Fibroblast of the aortic adventitia (primary cell): ENCODE measurements at places on chromosomes 1 and 21.

DNA sequence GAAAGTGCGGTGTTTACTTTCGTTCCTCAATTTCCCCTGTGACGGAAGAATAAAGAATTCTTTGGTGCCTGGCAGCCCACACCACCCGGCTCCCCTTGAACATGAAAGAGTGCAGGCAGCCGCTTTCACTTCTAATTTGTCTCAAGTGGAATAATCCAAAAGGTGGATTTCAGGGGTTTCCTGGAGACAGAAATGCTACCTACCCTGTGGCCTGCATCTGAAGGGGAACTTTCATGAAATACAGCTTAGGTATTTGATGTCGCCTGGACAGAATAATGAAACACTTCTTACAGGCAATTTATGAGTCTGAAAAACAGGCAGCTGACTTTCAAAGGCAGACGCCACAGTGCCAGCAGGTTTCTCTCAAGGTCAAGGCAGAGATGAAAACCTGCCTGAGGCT is 169.5 kb upstream of the USP24 start:
- no peak for DNase-seq

GRCh38 chr1:182259229-182259872 is 132.2 kb downstream of the GLUL start:
- peak; percentile 6 for DNase-seq

GRCh38 chr1:244336232-244336899 is 115.3 kb downstream of the ADSS2 start:
- no peak for DNase-seq

DNA sequence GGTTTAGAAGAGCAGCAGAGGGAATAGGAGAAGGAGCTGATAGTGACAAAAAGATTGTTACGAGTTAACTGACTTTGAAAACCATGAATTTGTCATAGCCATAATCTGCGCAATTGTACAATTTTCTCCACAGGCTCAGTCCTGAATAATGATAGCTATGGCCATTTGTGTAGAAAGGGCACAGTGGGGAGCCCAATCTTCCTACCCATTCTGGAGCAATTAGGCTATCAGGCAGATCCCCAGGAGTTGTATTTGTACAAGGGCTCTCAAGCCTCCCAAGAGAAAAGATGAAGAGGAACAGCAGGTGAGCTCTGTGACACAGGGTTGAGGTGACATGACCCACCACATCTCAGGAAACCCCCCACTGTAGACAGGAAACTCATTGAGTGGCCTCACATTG is 42.1 kb upstream of the SAMD13 start:
- DNase-seq: no peak

DNA sequence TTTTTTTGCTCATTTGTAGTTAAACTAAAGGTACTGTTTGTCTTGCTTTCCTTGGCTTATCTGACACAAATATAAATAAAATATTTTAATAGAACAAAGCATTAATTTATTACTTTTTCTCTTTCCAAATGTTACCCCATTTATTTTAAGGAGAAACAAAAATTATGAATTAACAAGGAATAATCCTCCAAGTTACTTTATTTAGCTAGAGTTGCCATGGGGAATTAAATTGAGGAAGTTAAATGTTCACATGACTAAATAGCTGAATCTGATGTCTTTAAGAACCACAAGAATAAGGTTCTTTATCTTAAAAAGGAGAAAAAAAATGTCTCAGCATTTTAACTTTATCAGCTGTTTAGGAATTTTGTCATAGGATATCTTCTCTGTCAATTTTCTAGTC is 12.3 kb downstream of the ATG4C start:
- no peak for DNase-seq

DNA sequence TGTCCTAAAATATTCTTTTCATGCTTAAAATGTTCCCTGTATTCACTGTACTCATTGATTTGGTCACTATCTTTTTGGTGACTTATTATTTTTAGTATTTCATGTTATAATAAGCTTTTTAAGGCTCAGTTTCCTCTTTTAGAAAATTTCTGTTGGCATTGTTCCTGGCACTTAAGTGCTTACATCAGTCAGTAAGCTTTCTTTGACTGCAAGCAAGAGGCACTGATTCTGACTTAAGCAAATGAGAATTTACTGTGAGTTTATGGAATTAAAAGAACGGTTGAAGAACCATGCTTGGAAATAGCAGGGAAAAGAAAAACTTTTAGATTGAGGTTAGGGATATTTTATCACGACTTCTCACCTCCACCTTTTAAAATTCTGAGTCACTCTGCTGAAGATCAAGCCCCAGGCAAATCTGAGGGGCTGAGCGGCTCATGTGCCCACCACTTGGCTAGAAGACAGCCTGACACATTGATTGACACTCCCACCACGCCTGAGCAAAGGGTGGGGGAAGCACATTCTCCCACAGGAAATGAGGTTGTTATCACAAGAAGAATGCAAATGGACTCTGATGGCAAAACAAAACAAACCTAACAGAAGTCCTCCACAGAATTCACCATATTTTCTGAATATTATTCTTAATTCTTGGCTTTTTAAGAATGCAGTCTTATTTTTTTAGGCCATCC is 102.8 kb downstream of the KCTD3 start:
- no peak for DNase-seq

- DNase-seq: peak; percentile 8
Observed at GRCh38 chr1:38139738-38140487, 93.3 kb upstream of the POU3F1 start.

- DNase-seq: no peak
Observed at GRCh38 chr21:45255381-45256020, 32.2 kb downstream of the POFUT2 start.

DNA sequence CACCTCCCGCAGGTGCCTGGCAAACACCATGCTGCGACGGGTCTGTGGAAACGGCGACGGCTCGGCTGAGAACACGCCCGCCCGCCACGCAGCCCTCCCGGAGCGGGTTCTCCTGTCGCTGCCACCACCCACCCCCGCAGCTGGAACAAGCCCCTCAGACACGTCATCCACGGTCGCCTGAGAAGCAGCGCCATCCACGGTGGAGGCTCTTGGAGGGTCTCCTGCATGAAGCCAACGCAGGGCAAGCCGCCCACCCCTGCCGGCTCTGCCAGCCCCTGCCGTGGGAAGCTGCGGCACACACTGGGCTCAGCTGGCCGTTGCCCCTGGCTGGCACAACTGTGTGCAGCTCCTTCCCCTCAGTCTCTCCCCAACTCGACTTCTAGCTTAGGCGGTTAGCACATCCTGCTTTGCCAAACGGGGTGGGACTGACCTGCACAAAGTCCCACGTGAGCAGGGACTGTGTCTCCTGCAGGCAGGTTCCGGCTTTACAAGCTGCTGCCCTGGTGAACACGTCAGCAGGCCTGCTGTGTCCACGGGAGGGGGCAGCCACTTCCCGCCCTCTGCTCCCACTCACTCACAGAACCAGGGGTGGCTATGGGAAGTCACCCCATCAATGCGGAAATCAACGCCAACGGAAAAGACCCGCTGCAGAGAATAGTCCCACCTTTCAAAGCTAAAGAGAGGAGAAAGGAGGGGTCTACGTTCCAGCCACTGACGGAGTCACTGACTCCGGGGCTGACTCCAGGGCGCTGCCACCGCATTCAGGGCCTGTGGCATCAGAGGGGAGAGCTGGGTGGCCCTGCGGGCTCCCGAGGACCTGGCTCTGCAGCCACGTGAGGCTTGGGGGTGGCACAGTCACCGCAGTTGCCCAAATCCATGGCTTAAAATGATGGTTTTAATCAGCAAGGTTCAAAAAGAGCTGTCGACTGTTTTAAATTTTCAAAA is 10.3 kb downstream of the POFUT2 start:
- no peak for DNase-seq

- DNase-seq: no peak
Observed at GRCh38 chr1:205429762-205430695, 8.2 kb upstream of the LEMD1 start.

DNA sequence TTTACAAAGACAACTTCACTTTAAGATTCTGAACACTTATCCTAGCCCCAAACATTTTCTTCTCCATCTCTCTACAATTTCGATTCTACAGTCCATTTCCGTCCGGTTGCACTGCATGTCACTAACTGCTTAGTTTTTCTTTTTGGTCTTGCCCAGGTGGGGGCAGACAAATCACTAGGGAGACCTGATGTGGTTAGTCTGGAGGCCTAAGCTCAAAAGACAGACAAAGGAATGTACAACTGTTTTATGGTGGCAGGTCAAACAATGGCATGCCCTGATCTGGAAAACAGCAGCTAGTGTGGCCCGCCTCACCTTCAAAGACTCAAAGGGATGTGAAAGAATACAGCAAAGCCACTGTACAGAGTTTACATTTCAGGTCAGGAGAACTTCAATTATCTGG is 3.8 kb downstream of the ETV3 start:
- DNase-seq: no peak

DNA sequence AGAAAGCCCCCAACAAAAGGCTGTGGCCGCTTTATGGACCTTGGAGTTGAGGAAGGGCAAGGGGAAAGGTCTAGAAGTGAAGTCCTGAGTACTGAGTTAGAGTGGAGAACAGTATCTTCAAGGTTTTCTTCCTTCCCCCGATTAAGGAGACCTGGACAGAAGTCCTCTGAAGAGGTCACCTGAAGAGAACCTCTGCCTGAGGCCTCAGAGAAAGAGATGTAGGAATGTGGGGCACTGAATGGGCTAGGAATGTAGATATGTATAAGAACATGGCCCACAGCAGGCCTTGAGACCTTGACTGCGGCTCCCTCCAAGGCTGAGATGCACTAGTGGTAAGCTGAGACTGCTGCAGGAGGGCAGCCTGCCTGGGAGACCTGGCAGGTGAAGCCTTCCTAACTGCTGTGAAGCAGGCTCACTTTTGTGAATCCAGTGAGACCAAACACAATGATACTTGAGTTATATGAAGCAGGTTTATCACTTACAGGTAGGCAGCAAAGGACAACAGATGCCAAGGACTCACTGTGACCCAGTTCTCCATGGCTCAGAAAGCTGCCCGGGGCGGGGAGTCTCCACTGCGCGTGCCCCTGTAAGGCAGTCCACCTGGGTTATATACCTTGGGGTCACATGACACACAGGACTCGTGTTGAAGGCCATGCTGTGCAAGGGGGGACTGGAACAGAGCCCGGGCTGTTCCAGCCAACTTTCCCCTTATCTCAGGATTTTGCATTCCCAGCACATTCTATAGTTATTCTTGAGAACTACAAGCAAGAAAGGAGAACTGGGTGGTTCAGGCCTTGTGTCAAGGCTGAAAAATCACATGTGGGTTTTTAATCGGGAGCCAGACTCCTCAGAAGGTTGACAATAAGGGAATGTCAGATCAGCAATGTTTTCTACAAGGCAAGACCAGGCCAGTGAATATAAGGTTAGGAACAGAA is 78.8 kb upstream of the PPM1J start:
- peak; percentile 72 for DNase-seq

GRCh38 chr1:190205713-190206112 is 272.0 kb downstream of the BRINP3 start:
- DNase-seq: peak; percentile 67

DNA sequence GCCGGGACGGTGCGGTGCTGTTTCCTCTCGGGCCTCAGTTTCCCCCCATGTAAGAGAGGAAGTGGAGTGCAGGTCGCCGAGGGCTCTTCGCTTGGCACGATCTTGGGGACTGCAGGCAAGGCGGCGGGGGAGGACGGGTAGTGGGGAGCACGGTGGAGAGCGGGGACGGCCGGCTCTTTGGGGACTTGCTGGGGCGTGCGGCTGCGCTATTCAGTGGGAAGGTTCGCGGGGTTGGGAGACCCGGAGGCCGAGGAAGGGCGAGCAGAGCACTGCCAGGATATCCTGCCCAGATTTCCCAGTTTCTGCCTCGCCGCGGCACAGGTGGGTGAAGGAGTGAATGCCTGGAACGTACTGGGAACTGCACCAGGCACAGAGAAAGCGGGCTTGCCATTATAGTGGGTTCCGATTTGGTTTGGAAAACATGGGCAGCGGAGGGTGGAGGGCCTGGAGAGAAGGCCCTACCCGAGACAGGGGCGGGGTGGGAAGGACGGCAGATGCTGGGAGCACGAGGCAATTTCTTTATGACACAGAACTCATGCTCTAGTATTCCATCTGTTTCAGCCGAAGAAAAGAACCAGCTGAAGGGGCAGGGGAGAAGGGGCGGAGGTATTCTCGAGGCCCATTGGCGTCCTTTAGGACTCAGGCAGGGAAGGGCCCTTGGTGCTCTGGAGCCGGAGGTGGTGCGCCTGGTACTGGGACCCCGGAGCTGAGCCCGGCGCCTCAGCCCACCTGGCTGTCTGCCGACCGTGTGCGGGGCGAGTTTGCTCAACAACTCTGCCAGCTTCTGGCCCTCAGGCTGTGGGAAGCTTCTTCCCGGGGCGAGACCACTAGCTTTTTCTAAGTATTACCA is 960 bp downstream of the PCSK9 start:
- DNase-seq: no peak

DNA sequence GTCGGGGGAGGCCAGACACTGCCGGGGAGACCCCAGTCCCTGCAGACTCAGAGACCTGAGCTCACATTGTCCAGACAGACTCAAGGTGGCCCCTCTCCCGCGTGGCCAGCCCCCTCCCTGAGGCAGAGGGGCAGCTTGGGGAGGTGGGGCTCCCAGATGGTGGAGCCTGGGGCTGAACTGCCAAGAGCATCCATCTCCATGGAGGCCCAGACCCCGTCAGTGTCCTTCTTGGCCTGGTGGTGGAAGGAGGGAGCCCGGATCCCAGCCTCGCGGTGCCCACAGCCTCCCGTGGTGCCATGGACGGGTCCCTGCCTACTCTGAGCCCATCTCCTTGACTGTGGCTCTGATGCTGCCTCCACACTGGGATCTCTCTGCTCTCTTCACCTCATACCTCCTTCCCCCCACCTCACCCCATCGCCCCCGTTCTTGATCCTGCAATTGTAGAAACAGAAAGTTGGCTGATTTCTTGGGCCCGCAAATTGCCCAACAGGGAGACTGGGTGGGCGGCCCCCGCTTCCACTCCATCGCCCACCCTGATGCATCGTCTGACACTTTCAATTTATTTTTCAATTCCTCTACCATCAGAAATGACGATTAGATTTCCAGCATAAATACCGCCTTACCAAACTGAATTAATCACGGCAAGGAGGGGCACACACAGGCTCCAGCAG is 348.9 kb downstream of the MATN1 start:
- no peak for DNase-seq

DNA sequence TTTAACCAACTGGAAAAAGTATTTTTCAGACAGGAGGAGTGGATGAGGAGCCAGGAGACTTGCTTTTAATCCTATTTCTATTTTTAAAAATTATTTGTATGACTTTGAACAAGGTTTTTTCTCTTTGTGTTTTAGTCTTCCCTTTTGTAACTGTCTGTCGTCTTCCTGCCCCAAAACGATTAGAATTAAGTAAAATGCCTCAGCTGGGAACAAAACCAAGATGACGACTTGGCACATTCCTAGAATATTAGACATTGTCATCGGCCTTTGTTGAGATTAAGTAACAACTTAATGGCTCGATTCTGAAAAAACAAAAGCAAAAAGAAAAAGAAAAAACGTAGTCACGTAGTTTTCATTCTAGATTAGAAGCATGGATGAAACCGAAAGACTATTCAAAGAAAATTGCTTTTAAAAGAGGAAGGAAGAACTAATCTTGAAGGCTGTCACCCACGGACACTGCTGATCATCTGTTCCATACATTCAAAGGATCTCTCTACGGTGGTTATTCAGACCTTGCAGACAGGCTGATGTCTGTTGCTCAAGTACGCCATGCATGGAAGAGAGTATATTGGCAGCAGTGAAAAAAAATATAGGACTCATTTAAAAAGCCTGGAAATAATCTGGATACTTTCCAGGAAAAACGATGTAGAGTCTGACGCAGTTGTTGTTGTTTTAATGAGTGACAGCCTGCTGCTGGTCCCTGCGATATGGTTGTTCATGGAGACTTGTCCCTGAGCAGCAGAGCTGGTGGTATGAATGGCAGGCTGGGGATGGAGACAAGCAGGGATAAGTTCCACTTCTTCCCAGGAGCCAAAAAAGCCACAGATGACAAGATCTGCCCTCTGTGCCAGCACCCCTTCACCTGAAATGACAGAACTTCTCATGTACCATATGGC is 16.8 kb downstream of the GNG4 start:
- peak; percentile 67 for DNase-seq

GRCh38 chr1:31326461-31326860 is 29.6 kb downstream of the ZCCHC17 start:
- no peak for DNase-seq
